Peyer's patch (tissue), 4 donors: ENCODE measurements at places on chromosomes 13 and 19.

GRCh38 chr19:13984875-13985741 lies 21.0 kb downstream of the RFX1 start:
- DNase-seq, result no peak

- DNase-seq, result no peak
These were observed 57.2 kb upstream of the KLF12 start for GRCh38 chr13:74191410-74191809.

DNA sequence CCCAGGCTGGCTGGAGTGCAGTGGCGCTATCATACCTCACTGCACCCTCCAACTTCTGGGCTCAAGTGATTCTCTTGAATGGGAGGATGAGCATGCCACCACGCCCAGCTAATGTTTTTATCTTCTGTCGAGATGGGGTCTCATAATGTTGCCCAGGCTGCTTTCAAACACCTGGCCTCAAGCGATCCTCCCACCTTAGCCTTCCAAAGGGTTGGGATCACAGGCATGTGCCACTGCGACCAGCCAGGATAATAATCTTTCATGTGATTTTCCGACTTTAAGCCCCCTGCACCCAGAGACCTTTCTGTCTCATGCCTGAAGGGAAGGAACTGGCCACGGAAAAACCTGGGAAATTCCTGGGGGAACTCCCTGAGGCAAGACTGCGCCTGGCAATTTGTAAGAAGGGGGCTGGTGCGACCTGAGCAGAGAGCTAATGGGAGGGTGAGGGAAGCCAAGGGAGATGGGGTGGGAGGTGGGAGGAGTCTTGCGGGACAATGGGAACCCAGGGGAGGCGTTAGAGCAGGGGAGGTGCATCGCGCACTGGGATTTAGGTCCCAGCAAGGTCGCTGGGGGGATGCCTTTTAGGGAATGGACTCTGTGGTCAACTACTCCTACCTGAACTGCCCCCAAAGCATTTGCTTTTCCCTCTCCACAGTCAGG lies 1.2 kb upstream of the CCDC124 start:
- no peak for DNase-seq

DNA sequence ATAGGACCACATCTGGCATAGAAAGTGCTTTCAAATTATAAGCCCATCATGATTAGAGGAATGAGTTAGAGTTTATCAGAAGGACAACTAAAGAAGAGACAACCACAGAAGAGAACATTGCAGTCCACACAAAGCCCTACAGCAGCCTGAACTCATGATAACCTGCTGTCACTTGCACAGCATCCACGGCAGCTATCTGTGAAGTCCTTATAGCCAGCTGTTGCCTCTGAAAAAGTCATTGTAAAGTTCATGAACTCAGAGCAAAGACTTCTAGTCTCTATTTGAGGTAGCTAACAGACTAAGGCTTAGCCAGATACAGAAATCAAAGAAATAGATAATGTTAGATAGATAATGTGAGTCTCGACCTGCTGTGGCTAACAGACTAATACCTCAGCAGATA lies 450.0 kb downstream of the KLF5 start:
- DNase-seq, result no peak

DNA sequence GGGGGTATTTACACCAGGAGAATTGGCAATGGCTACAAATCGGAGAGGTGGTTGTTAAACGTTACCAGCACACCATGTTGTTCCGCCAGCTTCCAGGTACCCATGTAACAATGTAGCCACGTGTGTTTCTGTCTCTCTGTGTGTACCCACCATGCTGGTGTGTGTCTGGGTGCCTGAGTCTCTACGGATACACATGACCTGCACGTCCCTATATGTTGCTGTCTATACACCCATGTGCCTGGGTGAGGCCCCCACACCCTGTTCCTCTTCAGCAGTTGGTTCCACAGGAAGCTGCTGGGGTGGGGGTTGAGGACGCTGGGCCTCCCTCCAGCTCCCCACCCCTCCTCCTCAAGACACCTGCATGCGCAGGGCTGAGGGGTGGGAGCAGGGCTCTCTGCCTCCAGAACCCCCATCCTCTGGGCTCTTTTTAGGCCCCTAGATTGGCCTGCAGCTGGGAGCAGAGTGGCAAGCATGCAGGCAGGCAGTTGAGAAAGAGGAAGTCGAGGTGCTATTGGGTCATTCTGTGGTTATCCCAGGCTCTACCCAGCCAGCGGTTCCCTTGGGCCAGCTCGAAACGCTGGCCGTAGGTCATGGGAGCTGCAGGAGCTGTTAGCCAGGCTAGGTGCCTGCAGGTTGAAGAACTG lies at the start of gene ARHGEF18:
Gene ARHGEF18, plus strand, starts transcription at position 351 of the 644 bp plus-strand sequence. CDS start 13,954 bp downstream, outside the sequence.
- peak; percentile 93 for DNase-seq
